ENCODE measurements at places on chromosomes 2 and 18. TPM values are rescaled to one million over a fixed set of nuclear protein-coding genes. Genes with fewer than 3 reads are reported as not detected.

GRCh38 chr2:88098558-88098900, 29.3 kb downstream of the FABP1 start:
- H3K27me3 ChIP-seq, result no peaks in the 10 kb centered on the region
- no peak for DNase-seq
- H3K27ac ChIP-seq, result no peak overlapping the region
- H3K4me3 ChIP-seq, result no peak overlapping the region
- no peaks in the 10 kb centered on the region for H3K4me1 ChIP-seq
- H3K36me3 ChIP-seq, result no peaks in the 10 kb centered on the region

DNA sequence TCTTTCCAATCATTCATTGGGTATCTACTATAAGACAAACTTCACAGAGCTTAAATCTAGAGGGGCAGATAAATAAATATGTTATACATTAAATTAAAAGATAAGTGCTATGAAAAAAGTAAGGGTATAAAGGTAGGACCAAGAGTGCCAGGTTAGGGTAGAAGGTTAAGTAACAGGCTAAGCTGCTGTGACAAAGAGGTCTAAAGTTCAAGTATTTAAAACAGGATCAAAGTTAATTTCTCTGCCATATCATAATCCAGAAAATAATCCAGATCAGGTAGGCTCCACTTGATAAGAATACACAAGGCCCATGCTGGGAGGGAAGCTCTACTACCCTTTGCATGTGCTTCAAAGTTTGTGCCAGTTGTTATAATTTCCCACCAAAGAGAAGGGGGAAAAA, 115.6 kb downstream of the DYM start:
- no peak overlapping the region for H3K4me3 ChIP-seq
- H3K27ac ChIP-seq, result no peak overlapping the region
- H3K36me3 ChIP-seq, result no peaks in the 10 kb centered on the region
- H3K4me1 ChIP-seq, result no peaks in the 10 kb centered on the region
- no peaks in the 10 kb centered on the region for H3K27me3 ChIP-seq
- no peak for DNase-seq

GRCh38 chr2:118752762-118753429, 94.6 kb downstream of the EN1 start:
- no peak overlapping the region for H3K27ac ChIP-seq
- DNase-seq, result no peak
- H3K4me3 ChIP-seq, result no peak overlapping the region
- H3K36me3 ChIP-seq, result no peaks in the 10 kb centered on the region

EVA1A gene
- total RNA-seq, result 19.0 TPM

ARPC2 gene
- 535 TPM for total RNA-seq

ACMSD gene
- total RNA-seq, result not detected
